ENCODE measurements at places on chromosomes 16 and 17.

- DNase-seq = no peak
Observed at GRCh38 chr16:78957317-78958100, 643.0 kb downstream of the MAF start.

DNA sequence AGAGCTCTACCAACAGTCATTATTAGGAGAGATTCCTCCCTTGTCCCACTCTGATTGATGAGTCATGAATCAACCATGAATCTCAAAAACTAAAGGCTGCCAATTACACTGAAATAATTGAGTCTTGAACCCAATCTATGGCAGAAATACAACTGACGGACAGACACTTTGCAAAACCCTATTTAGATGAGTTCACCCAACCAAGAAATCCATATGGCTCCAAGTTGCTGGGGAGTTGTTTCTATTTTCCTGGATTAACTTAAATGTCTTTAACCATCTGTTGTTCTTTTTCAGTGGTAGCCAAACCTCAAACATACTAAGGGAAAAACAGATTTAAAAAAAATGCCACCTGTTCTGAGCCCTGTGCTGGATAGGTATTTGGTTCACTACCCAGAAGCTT, 151.0 kb downstream of the SHISA9 start:
- DNase-seq = no peak

DNA sequence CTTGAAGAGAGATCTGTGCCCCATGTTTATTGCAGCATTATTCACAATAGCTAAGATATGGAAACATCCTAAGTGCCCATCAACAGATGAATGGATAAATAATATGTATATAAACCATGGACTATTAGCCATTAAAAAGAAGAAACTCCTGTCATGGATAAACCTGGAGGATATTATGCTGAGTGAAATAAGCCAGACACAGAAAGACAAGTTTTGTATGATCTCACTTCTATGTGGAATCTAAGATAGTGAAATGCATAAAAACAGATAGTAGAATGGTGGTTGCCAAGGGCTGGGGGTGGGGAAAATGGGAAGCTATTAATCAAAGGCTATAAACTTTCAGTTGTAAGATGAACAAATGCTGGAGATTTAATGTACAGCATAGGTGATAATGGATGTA, 19.9 kb upstream of the HEATR6 start:
- no peak for DNase-seq

- DNase-seq = peak; percentile 50
Observed at GRCh38 chr16:85126705-85127378, 14.6 kb upstream of the CIBAR2 start.

- no peak for DNase-seq
Observed at GRCh38 chr16:74903901-74904678, 80.8 kb downstream of the WDR59 start.

- DNase-seq = no peak
Observed at GRCh38 chr17:28324781-28325180, 5.8 kb downstream of the TMEM97 start.

GRCh38 chr17:15945527-15946191, 729 bp downstream of the ADORA2B start:
- DNase-seq = peak; percentile 44

- DNase-seq = no peak
Observed at GRCh38 chr16:52727441-52727840, 180.5 kb upstream of the TOX3 start.

DNA sequence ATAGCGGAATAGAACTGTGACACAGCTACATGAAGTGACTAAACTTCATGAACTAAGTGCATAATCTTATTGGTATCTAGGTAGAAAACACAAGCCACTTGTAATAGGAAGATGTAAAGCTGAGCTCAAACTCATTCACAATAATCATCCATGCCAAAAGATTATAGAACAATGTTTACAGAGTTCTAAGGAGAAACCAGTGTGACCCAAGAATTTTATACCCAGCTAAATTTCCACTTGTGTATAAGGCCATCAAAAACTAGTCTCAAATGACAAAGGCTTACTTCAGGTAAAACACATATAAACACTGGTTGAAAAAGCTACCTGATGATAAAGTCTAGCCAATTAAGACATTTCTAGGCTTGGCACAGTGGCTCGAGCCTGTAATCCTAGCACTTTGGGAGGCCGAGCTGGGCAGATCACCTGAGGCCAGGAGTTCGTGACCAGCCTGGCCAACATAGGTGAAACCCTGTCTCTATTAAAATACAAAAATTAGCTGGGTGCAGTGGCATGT, 16.9 kb upstream of the CPD start:
- no peak for DNase-seq

DNA sequence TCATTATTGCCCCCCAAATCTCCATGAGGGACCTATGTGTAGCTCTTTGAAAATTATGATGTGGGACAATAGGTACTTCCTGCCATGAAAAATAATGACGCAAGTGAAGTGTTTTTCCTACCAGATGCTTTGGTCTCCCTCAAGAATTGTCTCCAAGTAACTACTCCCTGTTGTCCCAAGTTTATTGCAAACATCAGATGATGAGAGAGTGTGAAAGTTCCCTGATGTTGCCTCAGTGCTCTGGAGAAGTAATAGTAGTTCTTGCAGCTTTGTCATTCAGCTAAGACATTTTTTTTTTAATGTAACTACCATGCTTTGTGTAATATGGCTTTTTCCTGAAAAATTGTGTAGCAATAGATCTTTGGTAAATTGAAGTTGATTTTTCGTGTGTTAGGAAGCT, 20.1 kb downstream of the LPCAT2 start:
- DNase-seq = no peak

GRCh38 chr17:37089956-37090355, 141.2 kb downstream of the AATF start:
- peak; percentile 36 for DNase-seq

GRCh38 chr16:11183035-11183812, 72.8 kb downstream of the SOCS1 start:
- no peak for DNase-seq

DNA sequence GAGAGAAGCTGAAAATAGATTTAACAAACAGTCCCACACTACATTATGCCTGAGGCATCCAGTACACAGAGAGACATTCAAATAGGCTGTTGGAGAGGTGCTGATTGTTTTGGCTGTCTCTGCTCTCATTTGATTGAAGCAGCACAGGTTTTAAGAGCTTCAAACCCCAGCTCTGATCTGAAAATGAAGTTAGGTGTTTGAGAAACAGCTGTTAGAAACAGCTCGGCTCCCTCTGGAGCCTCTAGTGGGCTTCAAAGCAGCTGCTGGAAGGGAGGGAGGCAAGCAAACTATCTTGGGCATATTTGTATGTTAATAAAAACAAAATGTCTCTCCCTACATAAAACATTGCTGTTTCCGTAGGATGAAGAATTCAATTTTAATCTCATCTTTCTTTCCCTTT, 607.3 kb upstream of the GOT2 start:
- DNase-seq = no peak

- DNase-seq = no peak
Observed at GRCh38 chr16:16096121-16096857, 127.0 kb downstream of the ABCC6 start.

DNA sequence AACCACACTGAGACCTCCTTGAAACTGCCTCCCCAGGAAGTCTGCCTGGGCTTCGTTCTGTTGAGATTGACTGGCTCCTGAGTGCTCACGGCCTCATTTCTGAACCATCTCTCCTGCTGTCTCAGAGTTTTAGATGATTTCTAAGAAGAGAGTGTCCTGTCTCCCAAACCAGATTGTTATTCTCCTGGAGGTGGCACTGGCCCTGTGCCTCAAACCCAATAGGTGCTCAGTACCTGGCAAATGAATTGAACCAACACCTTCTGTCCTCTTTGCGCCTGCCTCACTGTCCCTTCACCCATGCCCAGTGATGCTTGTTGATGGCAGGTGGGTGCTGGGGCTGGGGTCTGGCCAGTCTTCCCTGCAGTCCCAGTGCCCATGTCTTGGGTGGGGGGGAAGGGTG, 36.3 kb upstream of the C1QL1 start:
- no peak for DNase-seq

DNA sequence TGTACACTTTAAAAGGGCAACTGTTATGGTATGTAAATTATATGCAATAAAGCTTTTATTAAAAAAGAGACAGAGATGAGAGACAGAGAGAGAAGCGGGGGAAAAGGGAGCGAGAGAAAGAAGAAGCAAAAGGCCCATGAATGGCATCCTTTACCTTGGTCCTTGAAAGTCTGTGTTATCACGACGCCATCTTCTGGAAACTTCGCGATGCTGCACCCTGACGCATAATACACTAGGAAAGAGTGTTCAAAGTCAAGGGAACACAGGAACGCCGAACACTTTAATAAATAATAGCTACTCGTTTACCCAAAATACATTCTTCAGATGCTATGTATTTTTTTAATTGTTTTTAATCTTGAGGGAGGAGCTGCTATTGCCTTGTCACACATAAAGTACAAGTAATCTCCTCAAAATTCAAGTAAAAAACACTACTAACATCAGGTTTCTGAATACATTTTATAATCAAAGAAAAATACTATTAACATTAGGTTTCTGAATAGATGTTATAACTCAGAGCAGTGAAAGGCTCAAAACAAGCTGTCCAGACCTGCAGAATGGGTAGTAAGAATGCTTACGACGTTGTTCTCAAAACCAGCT, 23.0 kb upstream of the SLC38A8 start:
- no peak for DNase-seq

GRCh38 chr17:9220398-9221146, 199.3 kb downstream of the NTN1 start:
- DNase-seq = no peak

GRCh38 chr16:77732241-77732946, 10.1 kb downstream of the NUDT7 start:
- no peak for DNase-seq

GRCh38 chr17:47287639-47288038, 34.0 kb downstream of the ITGB3 start:
- DNase-seq = no peak

- no peak for DNase-seq
Observed at GRCh38 chr16:52078716-52079655, 468.0 kb downstream of the TOX3 start.

DNA sequence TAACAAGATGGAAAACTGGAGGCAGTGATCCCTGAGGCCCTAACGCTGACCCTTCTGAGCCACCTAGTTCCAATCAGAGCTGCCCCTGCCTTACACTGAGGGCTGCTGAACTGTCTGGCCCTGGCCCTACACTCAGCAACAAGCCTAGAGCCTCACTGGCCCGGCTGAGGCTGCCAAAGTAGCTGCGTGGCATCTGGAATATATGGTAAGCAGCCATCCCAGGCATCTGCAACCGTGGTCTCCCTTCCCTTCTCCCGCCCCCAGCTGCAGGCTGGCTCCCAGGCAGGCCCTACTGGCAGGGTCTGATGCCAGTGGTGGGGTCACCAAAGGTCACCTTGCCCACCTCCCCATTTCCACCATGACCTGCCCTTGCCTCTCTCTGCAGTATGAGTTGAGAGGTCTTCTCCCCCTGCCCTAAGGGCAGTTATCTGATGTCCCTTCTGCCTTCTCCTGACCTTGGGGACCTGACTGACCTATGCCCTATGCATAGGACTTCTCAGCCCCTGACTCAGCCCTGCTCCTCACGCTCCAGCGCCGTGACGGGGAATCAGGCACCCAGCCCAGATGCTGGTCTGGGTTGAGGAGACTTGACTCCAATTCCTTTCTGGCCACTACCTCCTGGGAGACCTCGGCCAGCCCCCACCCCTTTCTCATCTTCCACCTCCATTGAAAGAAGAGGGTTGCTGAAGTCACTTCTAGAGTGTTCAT, 45.3 kb downstream of the CPNE2 start:
- DNase-seq = no peak

DNA sequence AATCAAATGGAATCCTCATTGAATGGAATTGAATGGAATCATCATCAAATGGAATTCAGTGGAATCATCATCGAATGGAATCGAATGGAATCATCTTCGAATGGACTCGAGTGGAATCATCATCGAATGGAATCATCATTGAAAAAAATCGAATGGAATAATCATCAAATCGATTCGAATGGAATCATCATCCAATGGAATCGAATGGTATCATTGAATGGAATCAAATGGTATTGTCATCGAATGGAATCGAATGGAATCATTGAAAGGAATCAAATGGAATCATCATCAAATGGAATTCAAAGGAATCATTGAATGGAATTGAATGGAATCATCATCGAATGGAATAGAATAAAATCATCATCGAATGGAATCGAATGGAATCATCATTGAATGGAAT, 619.3 kb downstream of the TP53TG3F start:
- DNase-seq = no peak

DNA sequence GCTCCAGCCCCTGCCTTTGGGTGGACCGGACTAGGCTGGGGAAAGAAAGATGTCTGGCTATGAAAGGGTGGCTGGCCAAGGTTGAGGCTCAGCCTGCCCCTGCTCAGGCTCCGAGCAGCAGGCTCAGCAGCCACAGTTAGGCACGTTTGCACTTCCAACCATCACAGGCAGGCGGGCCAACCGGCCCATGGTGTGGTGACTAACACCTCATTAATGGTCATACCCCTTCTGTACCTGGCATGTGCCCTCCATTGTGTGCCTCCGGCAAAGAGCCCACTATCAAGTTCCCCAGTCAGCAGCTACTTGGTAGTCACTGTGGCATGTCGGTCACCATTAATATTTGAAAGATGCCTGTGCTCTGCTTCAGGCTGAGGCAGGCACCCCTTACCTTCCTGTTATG, 6.7 kb downstream of the TBC1D24 start:
- DNase-seq = no peak

DNA sequence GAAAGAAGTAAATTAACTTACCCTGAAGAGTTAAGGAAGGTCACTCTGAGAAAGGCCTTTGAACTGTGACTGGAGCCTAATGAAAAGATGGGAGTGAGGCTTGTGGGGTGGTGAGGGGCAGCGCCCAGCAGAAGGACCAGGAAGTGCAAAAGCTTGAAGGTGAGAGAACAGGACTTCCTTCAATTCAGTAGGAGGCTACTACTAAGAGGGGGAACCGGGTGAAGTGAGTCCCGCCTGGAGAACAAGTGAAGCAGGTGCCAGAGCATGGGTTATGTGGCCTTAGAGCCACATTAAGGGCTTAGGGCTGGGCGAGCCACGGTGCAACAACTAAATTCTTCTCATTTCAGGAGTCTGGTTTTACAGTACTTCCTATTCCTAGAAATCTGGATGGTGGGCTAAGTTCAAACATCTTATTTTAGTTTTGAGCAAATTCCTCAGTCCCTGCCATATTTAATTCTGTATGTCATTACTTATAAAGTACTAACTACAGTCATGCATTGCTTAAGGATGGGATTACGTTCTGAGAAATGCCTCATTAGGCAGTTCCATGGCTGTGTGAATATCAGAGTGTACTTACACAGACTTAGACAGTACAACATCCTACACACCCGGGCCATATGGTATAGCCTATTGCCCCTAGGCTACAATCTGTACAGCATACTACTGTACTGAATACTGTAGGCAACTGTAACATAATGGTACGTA, 5.1 kb downstream of the CFAP20 start:
- no peak for DNase-seq

- DNase-seq = peak; percentile 61
Observed at GRCh38 chr17:62627904-62628633, 599 bp downstream of the MRC2 start.

- DNase-seq = peak; percentile 23
Observed at GRCh38 chr17:39225959-39226683, 376 bp upstream of the STAC2 start.

All from stimulated activated CD8-positive, alpha-beta memory T cell treated with anti-CD3 and anti-CD28 coated beads, Interleukin-7, amount 100 ng/mL, for 4 hours (primary cell).